ENCODE measurements at places on chromosomes 16 and 17.

- no peak for DNase-seq
Measured at GRCh38 chr16:64384636-64385035, 737.2 kb downstream of the CDH11 start.

DNA sequence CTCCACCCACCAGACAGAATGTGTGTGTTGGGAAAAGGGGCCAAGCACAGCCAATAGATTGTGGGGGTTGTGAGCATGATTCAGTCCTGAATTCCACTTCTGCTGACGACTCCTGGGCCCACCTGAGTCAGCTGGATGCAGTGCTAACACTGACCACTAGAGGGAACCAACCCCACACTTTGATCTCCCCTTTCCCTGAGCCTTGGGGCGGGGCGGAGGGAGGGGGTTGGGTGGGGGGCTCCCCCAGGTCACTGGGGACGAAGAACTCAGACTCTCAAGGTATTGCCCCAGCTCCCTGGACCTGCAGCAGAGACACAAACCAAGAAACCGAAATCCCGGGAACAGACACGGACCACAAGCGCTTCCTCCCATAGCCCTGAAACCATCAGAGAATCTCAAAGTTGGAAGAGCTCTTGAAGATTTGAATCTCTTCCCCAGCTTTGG lies 621 bp upstream of the CSHL1 start:
- no peak for DNase-seq

GRCh38 chr16:24013864-24014645 lies 178.3 kb downstream of the PRKCB start:
- DNase-seq = no peak

GRCh38 chr17:78361225-78361701 lies 1.4 kb upstream of the SOCS3 start:
- DNase-seq = no peak

DNA sequence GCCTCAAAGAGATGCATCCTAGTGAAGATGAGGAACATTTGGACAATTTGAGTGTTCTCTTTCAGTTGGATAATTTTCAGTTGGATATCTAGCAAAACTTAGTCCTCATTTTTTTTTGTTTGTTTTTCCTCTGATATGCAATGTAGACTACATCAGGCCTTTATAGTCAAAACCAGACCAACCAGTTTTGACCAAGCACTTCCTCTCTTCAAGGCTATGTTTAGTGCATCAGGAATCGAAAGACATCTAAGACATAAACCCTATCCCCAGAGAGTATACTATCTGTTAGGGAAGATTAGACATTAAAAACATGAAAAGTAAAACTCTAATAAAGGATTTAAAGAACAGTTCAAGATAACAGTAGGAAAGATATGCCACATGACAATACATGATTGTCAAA lies 256.1 kb downstream of the IRX3 start:
- DNase-seq = no peak

DNA sequence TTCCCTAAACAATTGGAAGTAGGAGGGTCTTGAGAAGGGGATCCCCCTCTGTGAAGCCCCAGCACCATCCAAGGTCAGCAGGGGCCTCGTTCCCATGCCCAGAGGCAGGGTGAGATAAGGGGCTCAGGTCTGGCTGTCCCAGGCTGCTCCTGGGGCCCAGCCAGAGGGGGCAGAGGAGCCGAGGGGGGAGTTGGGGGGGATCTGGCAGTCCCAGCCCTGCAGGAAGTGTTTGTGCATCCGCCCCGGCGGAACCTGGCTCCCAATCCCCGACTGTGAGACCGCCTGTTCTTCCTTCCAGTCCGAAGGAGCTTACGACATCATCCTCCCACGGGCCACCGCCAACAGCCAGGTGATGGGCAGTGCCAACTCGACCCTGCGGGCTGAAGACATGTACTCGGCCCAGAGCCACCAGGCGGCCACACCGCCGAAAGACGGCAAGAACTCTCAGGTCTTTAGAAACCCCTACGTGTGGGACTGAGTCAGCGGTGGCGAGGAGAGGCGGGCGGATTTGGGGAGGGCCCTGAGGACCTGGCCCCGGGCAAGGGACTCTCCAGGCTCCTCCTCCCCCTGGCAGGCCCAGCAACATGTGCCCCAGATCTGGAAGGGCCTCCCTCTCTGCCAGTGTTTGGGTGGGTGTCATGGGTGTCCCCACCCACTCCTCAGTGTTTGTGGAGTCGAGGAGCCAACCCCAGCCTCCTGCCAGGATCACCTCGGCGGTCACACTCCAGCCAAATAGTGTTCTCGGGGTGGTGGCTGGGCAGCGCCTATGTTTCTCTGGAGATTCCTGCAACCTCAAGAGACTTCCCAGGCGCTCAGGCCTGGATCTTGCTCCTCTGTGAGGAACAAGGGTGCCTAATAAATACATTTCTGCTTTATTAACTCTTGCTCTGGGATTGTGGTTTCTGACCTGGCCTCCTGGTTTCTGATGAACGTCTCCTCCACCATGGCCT lies 14.9 kb downstream of the GPRC5C start:
- no peak for DNase-seq

DNA sequence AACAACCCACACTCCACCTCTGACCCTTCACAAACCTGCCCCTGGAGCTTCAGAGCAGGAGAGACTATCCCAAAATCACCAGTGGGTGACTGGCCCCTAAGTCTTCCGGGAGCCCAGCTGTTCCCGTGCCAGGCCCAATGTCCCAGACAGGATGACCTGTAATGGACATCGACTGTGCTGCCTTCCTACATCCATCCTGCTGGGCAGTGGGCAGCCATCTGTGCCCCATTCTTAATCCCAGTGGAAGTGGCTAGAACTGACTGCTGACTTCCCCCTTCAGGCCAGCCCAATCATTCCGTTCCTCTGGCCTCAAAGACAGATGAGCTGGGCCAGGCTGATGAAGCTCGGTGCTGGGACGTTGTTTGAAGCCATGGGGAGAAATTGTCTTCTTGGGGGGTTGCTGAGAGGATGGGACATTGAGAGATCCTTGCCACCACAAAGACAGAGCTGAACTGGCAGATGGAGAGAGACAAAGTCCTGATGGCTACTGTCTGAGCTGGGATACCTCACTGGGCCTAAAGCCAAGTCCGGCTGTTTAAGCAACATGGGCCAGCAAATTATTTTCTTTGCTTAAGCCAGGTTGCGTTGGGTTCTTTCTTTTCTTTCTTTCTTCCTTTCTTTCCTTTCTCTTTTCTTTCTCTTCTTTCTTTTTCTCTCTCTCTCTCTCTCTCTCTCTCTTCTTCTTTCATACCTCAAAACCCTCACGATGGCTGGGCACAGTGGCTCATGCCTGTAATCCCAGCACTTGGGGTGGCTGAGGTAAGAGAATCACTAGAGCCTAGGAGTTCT lies 17.9 kb upstream of the ALOX15B start:
- no peak for DNase-seq

- DNase-seq = no peak
Measured at GRCh38 chr16:55076053-55076452, 145.4 kb downstream of the IRX5 start.

GRCh38 chr17:41873559-41874292 lies 8.5 kb upstream of the KLHL11 start:
- no peak for DNase-seq
